Ascending aorta (tissue), 2 donors: ENCODE measurements at places on chromosomes 1 and 21. TPM values are rescaled to one million over a fixed set of nuclear protein-coding genes. Genes with fewer than 3 reads are reported as not detected.

The S100A14 gene
- 1.5 TPM for total RNA-seq

The ST6GALNAC3 gene
- total RNA-seq = 34.5 TPM

The OR2L13 gene
- not detected for total RNA-seq

The MEGF6 gene
- 194 TPM for total RNA-seq

The LEFTY1 gene
- total RNA-seq = not detected

The PTAFR gene
- 13.1 TPM for total RNA-seq

The CACNA1S gene
- total RNA-seq = not detected

The ANKRD34A gene
- total RNA-seq = 13.6 TPM

The ERICH3 gene
- total RNA-seq = not detected
